EH (cell line): ENCODE measurements at places on chromosomes 5 and 9.

GRCh38 chr5:140596321-140596741 lies 31.7 kb downstream of the SLC35A4 start:
- DNase-seq = no peak

- no peak for DNase-seq
Measured at GRCh38 chr5:1202026-1202797, 817 bp downstream of the SLC6A19 start.

DNA sequence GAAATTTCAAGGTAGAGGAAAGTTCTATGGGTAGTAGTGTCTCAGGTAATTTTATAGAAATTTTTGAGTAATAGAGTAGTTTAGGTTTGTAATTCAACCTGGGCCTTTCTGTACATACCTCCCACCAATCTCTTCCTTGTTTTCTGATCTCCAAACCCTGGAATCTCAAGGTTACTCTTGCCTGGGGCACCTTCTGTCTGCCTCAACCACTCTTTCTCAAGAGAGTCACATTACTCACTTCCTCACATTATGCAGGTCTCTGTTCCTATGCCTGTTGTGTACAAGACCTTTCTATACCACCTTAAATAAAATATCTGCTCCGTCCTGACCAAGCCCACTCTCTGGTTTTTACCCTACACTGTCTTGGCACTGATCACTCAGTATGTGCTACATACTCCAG lies 412.6 kb upstream of the CTNND2 start:
- no peak for DNase-seq

DNA sequence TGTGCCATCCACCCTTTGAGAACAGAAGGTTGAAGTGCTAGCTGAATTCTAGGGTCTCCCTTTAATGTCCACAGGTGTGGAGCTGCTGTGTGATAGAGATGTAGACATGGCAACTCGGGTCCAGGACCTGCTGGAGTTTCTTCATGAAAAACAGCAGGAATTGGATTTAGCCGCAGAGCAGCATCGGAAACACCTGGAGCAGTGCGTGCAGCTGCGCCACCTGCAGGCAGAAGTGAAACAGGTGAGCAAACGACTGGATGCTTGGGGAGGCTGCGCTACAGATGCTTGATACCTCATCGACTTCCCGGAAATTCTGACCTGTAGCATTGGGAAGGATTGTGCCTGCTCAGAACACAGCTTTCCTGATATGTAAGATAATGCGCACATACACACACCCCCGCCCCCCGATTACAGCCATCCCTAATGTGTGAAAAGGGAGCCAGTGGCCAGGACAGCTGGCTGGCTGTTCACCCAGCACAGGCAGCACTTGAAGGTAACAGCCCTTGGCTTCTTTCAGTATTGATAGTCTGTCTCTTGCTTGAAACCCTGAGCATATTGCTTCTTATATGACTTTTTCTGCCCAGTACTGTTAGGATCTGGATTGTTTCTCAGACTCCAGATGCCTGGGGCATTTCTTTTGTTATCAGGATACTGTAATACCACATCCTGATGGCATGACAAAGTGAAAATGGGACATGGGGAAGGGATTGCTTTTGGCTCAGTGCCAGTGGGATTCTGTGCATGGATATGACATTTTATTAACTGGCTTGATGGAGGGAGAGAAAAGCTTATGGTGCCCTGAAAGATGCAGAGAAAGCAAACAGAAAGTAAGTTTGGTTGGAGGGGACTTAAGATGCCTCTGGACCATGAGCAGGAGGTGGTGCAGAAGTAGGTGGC lies 216.8 kb upstream of the OTULINL start:
- DNase-seq = peak; percentile 22

GRCh38 chr5:65100911-65101631 lies 332.3 kb downstream of the CWC27 start:
- peak; percentile 77 for DNase-seq

DNA sequence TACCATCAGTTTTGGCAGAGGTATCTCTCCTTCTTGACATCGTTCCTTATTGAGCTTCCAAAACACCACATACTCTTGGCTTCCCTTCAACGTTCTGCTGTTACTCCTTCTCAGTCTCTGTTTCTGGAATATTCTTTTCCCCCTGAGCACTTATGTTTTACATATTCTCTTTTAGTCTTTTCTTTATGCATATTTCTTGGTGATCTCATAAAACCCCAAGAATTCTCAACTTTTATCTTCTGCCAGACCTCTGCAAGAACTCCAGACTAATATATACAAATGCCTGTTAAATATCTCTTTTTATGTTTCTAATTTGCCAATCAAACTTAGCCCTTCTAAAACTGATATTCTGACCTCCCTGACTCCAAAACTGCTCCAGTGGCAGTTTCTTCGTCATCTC lies 453.4 kb upstream of the CTNND2 start:
- no peak for DNase-seq

DNA sequence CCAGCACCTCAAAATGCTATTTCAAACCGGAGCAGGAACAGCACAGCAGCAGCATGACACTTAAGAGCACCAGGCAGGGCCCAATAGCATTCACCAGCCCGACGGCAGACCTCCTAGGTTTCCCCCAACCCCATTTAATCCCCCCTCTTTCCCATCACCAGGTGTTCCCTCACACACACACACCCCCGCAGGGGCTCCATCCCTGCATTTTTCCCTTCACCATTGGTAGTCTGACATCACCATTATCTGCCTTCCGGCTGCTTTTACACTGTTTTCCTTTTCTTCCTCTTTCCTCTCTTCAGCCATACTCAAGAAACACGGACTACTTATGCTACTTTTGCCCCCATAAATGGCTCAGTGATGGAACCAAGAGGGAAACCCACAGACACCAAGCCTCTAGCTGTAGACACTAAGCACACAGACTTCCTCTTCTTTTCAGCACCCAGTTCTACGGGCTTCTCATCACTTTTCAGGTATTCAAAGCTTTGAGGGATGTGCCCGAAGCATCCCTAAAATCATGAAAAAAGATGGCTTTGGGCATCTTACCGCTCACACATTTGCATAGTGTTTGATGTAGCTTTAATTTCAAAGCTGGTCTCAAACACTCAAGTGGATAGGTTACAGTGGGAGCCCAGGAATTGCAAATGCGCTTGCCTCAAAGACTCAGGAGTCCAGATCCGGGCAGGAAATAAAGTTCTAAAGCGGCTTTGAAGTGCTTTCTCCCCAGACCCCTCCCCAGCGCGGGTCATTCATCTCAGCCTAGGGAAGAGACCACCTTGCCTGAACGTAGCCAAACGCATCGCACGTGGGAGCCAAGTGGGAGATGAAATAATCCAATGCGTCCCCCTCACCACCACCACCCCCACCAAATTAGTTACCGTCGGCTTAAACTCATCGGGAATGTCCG lies 141.5 kb downstream of the TSSK1B start:
- DNase-seq = no peak
